ENCODE measurements at places on chromosomes 11 and 22. TPM values are rescaled to one million over a fixed set of nuclear protein-coding genes. Genes with fewer than 3 reads are reported as not detected.

GRCh38 chr11:79332017-79332416 is 108.8 kb downstream of the TENM4 start:
- no peak overlapping the region for H3K4me3 ChIP-seq
- no peak for DNase-seq
- no peaks in the 10 kb centered on the region for H3K4me1 ChIP-seq

DNA sequence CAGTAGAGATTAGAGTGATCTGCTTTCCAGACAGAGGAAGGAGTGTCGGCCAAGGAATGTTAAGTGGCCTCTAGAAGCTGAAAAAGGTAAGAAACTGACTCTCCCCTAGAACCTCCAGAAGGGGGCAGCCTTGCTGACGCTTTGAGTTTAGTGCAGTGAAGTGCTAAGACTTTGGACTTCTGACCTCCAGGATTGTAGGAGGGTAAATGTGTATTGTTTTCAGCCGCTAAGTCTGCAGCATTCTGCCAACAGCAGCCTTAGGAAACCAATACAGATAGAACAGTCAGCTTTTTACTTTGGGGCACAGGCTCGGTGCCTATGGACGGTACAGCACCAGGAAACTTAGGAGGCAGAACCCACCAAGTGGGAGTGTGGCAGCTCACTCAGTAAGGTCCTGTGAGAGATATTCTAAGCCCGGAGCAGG is 3.6 kb upstream of the TBC1D22A start:
- peak; percentile 64 for DNase-seq
- peaks cover 3% of the 10 kb centered on the region for H3K36me3 ChIP-seq
- H3K4me3 ChIP-seq: no peak overlapping the region
- H3K27ac ChIP-seq: no peak overlapping the region
- peaks cover 34% of the 10 kb centered on the region for H3K4me1 ChIP-seq

GRCh38 chr11:128389461-128389976 is 197.8 kb downstream of the ETS1 start:
- H3K4me1 ChIP-seq: peaks cover 38% of the 10 kb centered on the region
- H3K27me3 ChIP-seq: no peaks in the 10 kb centered on the region
- no peak overlapping the region for H3K4me3 ChIP-seq

DNA sequence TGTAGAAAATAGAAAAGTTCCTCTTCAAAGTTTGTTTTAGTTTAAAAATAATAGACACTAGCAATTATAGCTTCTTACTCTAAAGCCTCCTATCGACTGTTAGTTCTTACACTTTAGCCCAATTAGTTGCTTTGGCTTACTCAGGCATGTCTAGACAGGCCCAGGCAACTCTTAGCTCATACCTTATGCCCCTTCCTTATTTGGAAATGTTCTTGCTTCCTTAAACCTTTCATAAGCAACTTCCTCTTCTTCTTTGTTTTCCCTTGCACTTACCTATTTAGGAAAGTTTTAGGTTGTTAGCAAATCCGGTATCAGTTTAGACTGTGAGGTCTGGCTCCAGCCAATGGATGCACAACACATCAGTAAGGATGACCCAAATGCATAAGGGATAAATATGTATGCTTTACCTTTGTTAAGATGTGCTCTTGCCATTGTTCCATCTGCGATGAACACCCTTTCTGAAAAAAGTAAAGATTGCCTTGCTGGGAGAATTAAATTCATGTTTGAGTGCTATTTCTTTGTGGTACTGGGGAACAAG is 1277.5 kb upstream of the CNTN5 start:
- H3K27ac ChIP-seq: no peak overlapping the region
- peaks cover 2% of the 10 kb centered on the region for H3K36me3 ChIP-seq
- no peaks in the 10 kb centered on the region for H3K4me1 ChIP-seq
- H3K4me3 ChIP-seq: no peak overlapping the region
- no peaks in the 10 kb centered on the region for H3K27me3 ChIP-seq
- no peak for DNase-seq

GRCh38 chr11:125327518-125328224 is 163.1 kb downstream of the PKNOX2 start:
- peaks cover 30% of the 10 kb centered on the region for H3K27me3 ChIP-seq
- no peaks in the 10 kb centered on the region for H3K36me3 ChIP-seq
- H3K4me3 ChIP-seq: no peak overlapping the region
- no peaks in the 10 kb centered on the region for H3K4me1 ChIP-seq

DNA sequence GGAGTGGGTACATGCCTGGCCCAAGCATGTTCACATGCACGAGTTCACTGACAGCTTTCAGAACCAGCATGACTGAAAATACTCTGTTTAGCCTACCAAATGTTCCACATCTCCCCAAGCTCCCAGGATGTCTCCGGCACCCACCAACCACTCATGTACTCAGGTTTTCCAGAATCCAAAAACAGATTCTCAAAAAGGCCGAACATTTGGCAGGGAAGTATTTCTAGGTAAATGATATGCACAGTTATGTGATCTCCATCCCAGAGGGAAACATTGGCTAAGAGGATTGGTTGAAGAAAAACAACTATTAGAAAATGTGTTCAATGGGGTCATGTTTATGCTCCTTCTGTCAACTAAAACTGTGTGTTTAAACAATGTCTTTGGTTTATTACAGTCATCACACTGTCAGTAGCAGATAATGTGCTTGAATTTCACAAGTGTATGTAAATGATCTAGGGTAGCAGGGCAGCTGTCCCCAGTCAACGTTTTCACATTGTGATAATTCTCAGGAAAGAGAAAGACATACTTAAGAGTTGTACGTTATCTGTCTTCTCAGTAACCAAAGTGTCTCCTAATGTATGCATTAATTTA is 52.3 kb downstream of the BARX2 start:
- no peak overlapping the region for H3K4me3 ChIP-seq
- no peak overlapping the region for H3K27ac ChIP-seq
- H3K27me3 ChIP-seq: peaks cover 37% of the 10 kb centered on the region
- no peaks in the 10 kb centered on the region for H3K36me3 ChIP-seq
- no peaks in the 10 kb centered on the region for H3K4me1 ChIP-seq
- no peak for DNase-seq

DNA sequence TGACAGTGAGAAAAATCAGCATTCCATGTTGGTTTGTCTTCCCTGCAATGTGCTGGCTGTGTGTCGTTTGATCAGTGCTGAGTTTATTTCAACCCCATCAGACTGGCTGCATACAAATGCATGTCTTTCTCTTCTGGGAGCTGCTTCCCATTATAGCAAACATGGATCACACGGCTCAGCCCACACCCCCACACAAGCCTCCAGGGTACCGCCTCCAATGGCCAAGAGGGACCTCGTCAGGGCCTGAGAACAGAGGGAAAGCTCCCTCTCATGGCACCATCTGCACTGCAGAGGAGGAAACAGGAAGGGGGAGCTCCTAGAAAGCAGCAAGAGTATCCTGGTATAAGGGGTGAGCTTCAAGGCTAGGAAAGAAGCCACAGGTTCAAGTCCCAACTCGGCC is 214.2 kb downstream of the LARGE1 start:
- no peaks in the 10 kb centered on the region for H3K27me3 ChIP-seq
- DNase-seq: no peak
- H3K27ac ChIP-seq: no peak overlapping the region
- H3K36me3 ChIP-seq: peaks cover 2% of the 10 kb centered on the region
- H3K4me1 ChIP-seq: no peaks in the 10 kb centered on the region

GRCh38 chr11:64729851-64730382 is 6.9 kb upstream of the NRXN2 start:
- peaks cover 5% of the 10 kb centered on the region for H3K4me1 ChIP-seq
- DNase-seq: no peak
- no peak overlapping the region for H3K4me3 ChIP-seq
- H3K27me3 ChIP-seq: no peaks in the 10 kb centered on the region
- no peak overlapping the region for H3K27ac ChIP-seq

Gene NCR3LG1
- total RNA-seq: 1.5 TPM

Gene ISX
- not detected for total RNA-seq

Gene CALCA
- total RNA-seq: not detected

Data from activated T-cell treated with anti-CD3 and anti-CD28 coated beads, Interleukin-2, amount 50 U/mL, for 72 hours (primary cell).